ENCODE measurements at places on chromosomes 11 and 22.

GRCh38 chr11:130209128-130209932 lies 49.7 kb downstream of the ST14 start:
- DNase-seq: no peak

DNA sequence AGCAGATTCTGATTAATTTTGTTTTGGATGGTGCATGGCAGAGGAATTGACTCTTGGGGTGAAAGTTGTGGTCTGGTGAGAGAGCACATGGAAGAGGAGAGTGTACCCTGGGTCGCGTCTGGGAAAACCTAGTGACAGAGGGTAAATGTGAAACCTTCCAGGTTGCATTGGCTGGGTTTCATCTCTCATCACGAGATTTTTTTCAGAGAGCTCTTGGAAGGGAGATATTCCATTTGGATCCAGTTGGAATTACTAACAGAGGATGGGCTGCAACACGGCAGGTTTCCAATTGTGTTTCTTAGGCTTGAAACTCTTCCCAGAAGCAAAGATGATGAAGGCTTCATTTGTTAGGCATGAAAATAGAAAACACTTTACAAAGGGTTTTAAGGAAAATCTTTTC lies 109.7 kb upstream of the MTMR2 start:
- no peak for DNase-seq

DNA sequence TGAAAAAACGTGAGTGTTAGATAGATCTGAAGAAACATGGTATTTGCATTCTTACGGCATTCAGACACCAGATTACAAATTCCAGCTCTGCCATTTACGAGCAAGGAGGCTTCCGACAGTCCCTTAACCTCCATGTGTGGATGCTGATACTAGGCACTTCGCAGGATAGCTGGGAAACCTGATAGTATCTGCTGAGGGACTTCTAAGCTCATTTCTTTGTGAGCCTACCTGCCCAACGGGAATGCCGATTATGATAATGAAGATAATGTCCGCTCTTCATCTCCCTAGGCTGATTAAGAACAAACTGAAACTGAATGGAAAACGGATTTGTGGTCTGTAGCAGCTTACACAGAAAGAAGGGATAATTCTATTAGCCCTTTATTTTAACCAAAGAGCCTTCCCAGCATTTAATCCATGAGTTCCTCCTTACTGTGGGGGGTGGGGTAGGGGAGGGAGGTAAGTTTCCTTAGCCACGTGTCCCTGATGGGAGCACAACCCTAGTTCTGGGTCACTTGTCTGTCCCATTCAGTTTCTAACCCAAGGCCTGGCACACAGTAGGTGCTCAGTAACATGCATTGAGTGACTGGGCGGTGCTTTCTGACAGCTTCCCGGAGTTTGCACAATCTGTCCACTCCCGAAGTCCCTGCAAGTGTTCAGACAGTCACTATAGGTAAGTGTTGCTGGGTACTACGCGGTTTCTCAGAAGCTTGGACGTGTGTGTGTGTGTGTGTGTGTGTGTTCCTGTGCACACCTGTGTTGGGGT lies 39.2 kb downstream of the CD6 start:
- no peak for DNase-seq

- no peak for DNase-seq
Measured at GRCh38 chr11:119318240-119319135, 1.6 kb upstream of the MCAM start.

DNA sequence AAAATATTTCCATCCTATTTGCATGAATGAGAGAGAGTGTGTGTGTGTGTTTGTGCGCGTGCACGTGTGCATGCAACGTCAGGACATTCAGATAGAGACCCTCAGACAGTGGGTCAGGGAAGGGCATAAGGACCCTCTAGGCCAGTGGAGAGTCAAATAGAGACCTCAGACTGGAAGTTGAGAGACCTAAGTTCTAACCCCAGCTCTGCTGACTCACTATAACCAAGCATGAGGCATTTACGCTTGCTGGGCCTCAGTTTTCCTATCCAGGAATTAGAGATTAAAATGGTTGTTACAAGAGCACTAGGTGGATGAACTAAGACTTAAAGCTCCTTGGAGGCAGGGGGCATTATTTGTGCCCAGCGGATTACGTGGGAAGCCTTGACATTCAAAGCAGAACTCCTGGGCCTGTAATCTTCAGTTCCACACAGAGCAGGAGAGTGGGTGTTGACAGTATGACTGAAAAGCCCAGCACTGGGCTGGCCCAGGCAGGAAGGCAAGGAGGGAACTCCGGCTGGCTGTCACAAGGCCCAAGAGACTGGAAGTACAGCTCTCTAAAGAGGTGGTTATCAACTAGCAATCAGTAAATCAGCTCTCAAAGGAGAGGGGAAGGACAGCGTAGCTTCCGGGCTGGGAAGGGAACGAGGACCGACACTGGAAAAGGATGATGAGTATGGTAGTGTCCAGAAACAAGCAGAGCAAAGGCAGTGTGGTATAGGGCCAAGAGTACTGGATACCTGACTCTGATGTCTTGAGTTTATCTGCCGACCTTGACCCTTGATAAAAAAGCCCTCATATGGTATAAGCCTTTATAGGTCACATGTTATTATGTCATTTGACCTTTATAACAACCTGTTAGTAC lies 9.2 kb downstream of the RHOG start:
- DNase-seq: no peak

DNA sequence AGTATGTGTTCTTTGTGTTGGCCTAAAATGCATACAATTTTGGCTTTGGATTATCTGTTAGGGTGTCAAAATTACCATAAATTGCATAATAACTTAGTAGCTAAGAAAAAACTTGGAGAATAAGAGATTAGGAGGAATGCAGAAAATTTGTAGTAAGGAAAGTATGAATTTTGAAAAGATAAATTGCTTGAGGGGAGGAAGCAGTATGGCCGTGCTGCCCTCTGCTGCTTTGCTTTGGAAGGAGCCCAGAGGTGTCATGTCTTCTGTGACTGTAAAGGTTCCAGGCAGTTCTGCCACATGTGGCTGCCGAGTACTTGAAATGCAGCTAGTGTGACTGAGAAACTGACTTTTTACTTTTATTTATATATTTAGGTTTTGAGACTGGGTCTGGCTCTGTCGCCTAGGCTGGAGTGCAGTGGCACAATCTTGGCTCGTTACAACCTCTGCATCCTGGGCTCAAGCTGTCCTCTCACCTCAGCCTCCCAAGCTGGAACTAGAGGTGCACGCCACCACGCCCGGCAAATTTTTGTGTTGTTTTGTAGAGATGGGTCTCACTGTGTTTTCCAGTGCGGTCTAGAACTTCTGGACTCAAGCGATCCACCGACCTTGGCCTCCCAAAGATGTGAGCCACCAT lies 1.8 kb downstream of the ADSL start:
- peak; percentile 45 for DNase-seq

DNA sequence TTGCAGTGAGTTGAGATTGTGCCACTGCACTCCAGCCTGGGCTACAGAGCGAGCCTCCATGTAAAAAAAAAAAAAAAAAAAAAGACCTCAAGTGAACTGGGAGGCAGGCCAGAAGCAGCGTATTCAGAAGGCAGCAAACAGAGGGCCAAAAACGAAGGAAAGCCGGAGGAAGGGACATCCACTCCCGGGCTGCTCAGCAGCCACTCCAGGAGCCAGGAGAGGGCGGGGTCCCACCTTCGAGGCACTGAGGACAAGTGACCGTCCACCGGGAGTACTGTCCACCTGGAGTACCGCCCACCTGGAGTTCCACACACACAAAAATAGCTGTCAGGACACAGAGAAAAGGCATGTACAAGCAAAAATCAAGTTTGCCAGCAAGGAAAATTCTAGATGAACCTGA lies 5.5 kb downstream of the TOLLIP start:
- DNase-seq: no peak

DNA sequence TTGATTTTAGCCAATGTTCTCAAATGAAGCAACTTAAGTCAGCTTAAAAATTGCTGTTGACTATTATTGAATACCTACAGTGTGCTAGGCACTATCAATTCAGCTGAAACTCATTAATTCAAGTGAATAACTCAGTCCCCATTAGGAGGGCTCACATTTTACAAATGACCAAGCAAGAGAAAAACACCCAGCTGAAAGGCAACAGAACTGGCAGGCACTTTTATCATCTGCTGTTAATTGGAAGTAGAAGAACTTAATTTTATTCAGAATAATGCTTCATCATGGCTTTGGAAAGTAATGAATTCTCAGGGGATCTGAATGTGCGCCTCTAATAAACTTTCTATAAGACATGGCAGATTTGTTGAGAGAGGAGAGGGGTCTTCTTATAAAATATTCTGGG lies 1066.9 kb downstream of the DLG2 start:
- no peak for DNase-seq

DNA sequence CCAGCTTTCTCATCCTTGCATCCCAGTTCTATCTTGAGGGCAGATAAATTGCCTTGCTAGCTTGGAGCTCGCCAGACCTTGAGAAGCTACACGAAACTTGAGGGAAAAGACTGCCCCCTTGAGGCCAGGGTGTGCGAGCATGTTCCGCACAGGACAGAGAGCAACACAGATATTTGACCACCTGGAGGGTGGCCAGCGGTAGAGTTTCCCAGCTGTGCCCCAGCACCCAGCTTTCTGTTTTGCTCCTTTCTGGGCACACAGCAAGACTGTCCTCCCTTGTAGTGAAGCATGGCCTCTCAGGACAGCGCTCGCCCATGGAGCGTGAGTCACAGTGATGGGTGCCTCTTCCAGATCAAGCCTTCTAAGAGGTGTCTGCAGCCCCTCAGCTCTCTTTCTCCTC lies 23.5 kb downstream of the SPATA19 start:
- DNase-seq: peak; percentile 4

DNA sequence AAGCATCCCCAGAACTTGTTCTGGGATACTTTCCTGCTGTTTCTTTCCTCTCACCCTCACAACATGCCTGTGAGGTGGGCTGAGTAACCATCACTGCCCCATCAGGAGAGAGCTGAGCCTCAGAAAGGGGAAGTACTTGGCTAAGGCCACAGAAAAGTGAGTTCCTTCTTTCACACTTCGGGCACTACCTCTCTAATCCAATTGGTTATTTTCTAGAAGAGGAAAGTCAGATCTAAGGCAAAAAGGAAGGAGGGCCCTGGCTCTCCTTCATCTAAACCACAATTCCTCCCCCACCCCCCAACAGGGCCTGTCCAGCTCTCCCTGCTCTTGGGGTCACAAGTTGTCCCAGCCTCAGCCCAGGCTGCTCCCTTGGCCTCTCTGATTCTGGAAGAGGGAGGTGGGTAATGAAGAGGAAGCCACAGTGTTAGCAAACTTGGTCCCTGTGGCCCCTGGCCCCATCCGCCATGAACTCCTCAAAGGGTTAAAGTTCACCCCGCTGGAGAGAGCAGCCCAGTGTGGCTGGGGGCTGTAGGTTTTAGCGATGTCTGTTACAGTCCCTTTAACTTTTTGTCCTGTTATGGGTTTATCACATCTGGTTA lies 34.0 kb downstream of the SLC22A12 start:
- DNase-seq: peak; percentile 93

GRCh38 chr11:74819400-74819799 lies 70.8 kb downstream of the RNF169 start:
- no peak for DNase-seq

DNA sequence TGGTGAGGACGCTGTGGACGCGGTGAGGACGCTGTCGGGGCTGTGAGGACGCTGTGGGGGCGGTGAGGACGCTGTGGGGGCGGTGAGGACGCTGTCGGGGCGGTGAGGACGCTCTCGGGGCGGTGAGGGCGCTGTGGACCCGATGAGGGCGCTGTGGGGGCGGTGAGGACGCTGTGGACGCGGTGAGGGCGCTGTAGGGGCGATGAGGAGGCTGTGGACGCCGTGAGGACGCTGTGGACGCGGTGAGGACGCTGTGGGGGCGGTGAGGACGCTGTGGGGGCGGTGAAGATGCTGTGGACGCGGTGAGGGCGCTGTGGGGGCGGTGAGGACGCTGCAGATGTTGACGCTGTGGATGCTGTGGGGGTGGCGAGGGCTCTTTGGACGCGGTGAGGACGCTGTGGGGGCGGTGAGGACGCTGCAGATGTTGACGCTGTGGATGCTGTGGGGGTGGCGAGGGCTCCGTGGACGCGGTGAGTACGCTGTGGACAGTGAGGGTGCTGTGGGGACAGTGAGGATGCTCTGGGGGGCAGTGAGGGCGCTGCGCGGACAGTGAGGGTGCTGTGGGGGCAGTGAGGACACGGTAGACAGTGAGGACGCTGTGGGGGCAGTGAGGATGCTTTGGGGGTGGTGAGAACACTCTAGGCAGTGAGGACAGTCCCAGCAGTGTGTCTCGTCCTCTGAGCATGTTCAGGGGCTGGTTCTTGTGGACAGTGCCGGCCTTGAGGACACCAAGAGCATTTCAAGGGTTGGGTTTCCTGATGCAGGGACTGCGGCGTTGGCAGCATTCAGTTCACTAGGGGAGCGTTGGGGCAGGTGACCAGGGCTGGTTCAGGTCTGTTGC lies 4.2 kb downstream of the GP1BB start:
- DNase-seq: no peak

GRCh38 chr11:99742501-99742900 lies 721.8 kb downstream of the CNTN5 start:
- DNase-seq: no peak

DNA sequence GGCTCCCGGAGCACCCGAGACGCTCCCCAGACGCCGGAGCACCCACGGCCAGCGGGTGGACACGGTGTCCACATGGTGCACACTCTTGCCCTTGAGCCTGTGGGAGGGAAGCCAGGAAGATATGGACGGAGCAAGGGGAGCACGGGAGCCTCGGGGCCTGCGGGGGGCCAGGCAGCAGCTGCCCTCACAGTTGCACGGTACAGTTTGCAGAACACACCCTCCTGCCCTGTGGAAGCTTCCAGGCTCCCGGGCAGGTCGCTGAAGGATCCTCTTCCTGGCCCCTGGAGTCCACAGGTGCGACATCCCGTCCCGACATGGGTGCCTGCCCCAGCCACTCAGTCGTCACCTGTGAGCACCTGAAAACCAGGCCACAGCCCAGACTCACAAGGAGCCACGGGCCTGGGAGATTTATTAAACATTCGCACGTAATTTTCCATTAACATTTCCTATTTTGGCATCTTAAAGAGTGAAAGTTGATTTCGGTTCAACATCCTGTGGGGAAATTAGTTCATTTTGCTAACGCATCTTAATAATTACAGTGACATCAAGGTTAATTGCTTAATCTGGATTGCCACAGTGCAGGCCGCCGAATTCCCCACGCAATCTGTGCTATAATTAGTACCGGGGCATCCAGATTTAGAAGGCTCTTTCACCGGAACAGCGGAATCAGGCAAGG lies 253.3 kb downstream of the BRD1 start:
- DNase-seq: no peak

DNA sequence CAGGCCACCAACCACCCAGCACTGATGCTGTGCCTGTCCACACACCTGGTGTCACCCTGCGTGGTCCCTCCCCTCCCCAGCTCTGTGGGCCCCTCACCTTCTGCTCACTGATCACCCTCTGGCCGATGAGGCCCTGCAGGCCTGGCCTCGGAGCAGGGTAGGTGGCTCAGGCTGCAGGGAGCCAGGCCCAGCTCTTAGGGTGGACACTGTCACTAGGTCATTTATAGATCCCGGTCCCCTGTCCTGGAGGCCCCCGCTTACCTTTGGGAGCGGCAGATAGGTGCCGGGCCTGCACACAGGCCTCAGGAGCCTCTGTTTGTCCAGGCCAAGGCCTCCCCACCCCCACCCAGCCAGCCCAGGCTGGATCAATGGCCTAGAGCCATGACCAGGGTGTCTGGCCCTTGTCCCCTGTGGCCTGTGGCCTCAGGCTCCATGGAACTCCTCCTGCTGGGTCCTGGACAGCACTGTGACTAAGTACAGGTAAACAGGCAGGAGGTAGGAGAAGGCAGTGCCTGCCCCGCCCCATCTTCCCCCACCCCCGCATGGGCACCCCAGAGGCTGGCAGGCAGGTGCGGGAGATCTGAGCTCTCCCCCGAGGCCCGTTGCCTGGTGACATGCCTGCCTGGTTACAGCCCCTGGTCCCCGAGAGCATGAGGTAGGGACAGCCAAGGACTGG lies at the start of gene TMPRSS6:
TMPRSS6 (minus strand) TSS at position 472 of the 676 bp plus-strand sequence. CDS start 6,296 bp downstream, outside the sequence.
- DNase-seq: no peak

GRCh38 chr11:109964487-109964886 lies 128.7 kb upstream of the ZC3H12C start:
- DNase-seq: no peak

Data from AML-193 (cell line).